Activated T-cell treated with anti-CD3 and anti-CD28 coated beads for 4 hours (primary cell): ENCODE measurements at places on chromosomes 7 and 10.

GRCh38 chr7:5637415-5637814, 144.0 kb downstream of the RNF216 start:
- DNase-seq, result no peak

DNA sequence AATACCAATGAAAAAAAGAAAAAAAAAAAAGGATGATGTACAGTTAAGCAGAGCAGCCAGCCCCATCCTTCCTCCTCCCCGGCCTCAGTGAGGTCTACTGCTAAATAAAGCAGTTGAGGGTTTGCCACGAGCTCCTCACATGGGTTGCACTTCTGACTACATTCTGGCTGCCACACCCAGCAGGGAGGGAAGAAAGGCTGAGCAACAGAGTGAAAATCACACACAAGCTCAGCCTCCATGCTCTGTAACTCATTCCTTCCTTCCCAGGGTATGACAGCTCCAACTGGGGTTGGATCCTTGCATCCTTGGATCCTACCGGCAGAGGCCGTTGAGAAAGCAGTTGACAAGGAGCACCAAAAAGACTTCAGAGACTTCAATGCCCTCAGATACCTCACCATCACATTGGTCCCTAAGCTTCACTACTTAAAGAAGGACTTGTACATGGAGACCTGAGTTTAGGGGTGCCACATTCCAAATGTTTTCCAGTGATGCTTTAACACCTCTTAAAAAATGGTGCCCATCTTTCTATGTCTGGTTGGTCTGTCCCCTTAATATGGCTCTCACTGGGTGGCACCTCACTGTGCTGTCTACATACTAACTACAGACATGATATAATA, 52.9 kb upstream of the PIK3CG start:
- no peak for DNase-seq

- no peak for DNase-seq
Measured at GRCh38 chr7:44221231-44221791, 20.5 kb downstream of the YKT6 start.

DNA sequence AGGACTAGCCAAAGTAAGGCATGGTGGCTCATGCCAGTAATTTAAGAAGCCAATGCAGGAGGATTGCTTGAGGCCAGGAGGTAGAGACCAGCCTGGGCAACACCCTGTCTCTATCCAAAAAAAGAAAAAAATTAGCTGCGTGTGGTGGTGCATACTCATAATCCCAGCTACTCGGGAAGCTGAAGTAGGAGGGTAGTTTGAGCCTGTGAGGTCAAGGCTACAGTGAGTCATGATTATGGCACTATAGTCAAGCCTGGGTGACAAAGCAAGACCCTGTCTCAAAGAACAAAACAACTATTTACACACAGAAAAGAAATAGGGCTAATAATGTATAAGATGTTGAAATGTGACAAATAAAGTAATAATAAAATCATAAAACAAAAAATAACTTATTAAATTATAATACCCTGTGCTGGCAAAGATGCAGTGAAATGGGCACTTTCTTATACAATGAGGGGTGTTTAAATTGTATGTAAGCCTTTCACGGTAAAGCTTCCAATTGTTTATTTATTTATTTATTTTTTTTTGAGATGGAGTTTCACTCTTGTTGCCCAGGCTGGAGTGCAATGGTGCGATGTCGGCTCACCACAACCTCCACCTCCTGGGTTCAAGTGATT, 175.2 kb downstream of the TPST1 start:
- DNase-seq, result no peak

- DNase-seq, result no peak
Measured at GRCh38 chr10:77086081-77086480, 551.5 kb downstream of the KCNMA1 start.

DNA sequence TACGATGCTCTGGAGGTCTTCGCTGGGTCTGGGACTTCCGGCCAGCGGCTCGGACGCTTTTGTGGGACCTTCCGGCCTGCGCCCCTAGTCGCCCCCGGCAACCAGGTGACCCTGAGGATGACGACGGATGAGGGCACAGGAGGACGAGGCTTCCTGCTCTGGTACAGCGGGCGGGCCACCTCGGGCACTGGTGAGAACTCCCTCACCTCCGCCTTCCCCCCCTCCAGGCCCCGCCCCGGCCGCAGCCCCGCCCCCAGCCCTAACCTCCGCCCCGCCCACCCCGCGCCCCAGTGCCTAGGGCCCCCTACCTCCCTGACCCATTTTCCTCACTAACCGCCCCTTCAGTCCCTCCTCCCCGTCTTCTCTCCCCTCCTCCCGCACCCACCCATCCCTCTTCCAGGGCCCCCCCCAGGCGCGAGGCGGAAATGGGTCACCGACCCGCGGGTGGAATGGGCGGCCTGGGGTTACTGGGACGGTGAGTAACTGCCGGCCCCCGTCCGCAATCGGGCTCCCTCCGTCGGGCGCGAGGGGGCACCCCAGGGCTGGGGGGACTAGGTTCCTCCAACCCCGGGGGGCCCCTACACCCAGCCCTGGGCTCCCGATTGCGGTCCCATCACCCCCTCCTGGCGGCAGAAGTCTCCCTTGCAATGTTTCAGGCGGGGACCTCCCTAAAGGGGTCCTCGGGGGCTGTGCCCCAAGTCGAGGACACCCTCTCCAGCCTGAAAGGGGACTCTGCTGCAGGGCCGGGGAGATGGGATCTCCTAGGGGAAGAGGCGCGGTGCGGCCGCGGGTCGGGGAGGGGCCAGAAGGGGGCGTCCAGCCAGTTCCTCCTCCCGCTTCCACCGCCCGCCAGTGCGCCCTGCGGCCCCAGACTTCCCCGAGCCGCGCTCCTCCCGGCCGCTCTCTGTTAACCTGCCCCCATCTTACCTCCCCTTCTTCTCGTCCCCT, 2.1 kb downstream of the PCOLCE start:
- DNase-seq, result peak; percentile 53

DNA sequence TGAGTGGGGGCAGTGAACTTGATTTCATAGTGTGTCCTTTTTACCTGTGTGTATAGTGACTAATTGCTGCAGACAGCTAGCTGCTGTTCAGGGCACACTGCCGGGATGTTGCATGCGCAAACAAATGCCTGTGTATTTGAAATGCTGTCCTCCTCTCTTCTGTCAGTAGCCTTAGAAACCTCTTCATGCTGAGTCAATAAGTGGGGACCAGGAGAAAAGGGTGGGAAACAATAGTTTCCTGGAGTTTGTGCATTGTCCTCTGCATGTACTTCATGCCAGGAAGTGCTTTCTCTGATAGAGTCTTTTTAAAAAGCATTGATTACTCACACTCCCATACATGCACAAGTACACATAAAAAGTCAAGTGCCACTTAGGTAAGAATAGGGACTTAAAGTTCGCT, 1183.7 kb upstream of the CELF2 start:
- DNase-seq, result no peak

DNA sequence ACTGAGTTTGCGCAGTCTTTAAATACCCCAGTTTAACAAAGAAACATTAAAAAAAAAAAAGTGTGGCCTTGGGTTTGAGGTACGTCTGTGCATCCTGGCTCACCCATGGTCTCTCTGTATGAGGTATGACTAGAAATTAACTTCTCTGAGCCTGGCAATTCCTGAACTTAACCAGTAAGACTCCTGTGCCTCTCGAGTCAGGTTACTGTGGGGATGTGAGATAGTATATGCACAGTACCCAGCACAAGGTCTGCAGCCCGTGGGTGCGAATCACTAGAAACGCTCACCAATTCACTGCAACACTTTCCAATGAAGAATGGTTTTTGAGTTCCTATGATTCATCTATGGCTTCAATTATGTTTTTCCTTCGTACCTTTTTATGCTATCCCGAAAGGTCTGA, 149.9 kb downstream of the SFMBT2 start:
- DNase-seq, result no peak

DNA sequence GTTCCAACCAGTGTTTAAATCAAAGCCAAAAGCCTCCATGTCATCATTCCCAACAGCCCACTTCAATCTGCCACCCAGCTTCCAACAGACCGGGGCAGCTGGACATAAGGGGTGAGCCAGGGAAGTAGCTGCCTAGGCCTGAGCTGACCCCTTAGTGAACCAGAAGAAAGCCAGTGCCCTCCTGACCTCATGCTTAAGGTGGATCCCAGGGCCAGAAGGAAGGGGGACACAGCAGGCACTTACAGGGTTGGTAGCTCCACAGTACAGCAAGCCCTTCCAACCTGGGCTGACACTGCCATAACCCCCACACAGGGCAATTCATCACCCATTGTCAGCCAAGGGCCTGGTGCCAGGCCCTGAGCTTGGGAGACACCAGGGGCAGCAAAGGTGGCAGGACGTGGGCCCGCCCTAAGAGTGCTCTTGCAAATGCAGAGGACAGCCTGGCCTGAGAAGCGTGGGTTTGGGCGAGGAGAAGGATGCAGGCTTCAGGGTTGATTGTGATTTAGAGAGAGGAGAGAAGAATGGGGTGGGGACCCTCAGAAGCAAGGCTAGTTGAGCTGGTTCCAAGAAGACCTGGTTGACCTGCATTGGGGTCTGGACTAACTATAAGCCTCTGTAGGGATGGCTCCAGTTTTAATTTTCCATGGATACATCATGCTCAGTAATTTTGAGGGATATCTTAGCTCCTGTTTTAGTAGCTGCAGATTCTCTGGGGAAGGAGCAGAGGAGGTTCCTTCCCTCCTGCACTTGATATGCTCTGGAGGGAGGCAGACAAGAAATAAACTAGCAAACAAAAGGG, 3.1 kb upstream of the CYP26A1 start:
- DNase-seq, result no peak

- DNase-seq, result no peak
Measured at GRCh38 chr10:29041616-29042015, 247.3 kb upstream of the LYZL1 start.

- DNase-seq, result no peak
Measured at GRCh38 chr7:13257661-13258060, 570.2 kb downstream of the ARL4A start.
